ENCODE measurements at places on chromosomes 1 and 21. TPM values are rescaled to one million over a fixed set of nuclear protein-coding genes. Genes with fewer than 3 reads are reported as not detected.

- DNase-seq = no peak
Measured at GRCh38 chr1:198622001-198622400, 16.8 kb upstream of the PTPRC start.

DNA sequence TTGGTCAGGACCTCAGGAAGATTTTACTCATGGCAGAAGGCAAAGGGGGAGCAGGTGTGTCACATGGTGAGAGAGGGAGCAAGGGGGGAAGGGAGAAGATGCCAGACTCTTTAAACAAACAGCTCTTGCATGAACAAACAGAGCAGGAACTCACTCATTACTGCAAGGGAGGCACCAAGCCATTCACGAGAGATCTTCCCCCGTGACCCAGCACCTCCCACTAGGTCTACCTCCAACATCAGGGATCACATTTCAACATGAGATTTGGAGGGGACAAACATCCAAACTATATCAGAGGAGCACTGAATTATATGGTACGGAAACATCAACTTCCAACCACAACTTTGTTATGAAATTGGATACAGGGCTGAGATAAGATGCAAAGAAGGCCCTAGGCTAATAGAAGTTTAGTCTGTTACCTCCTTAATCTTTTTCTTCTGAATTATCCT, 164.9 kb downstream of the ST6GALNAC3 start:
- no peak for DNase-seq

DNA sequence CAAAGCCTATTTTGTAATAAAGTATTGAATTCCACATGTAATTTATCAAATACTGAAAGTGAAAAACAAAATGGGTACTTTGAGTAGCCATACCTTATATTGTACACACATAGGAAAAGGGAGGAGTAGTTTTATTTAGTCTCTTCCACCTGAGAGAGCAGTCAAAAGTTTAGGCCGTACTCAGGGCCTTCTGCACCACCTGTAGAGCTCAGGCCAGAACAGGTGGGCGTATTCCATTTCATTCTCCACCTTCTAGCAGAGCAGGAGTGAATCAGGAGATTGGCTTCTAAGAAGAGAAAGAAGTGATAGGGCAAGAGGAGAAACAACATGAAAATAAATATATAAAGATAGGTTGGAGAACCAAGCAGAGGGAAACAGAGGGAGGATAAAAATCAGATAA, 44.0 kb downstream of the TRAF5 start:
- DNase-seq = no peak

DNA sequence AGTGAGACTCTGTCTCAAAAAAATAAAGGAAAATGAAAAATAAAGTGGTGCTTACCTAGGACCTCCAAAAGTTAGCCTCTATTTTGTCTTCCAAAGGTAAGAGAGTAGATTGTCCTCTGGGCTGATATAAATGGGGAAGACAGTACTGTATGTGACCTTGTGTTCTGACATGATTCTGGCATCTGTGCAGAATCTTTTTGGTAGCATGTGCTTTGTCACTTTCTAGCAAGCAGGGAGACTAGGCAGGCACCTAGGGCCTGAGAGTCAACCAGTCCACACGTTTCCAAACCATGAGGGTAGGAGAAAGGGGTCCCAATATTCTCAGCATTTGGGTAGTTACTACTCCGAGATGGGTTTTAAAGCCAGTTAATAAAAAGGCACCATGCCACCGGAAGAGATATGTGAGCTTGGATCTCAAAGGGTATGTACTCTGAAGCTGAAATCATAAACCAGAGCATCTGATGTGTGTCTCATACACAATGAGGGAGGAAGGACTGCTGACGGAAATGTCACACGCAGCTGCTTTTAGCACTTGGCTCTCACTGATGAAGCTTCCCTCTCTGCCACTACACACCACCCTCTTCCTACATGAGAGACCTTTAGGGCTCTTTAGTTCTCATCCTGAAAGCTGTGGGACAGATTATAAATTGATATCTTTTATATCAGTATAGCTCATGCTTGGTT, 27.0 kb upstream of the SLC16A1 start:
- no peak for DNase-seq

The FLAD1 gene
- polyA plus RNA-seq = 20.6 TPM

The TFF3 gene
- 1.7 TPM for polyA plus RNA-seq

The APH1A gene
- 104 TPM for polyA plus RNA-seq

The SEC16B gene
- polyA plus RNA-seq = 6.3 TPM

The LRRC8B gene
- polyA plus RNA-seq = 3.1 TPM

GRCh38 chr1:94017155-94017829, 103.7 kb downstream of the ABCA4 start:
- DNase-seq = no peak

The RIMKLA gene
- polyA plus RNA-seq = 0.89 TPM

The U2AF1 gene
- 47.9 TPM for polyA plus RNA-seq

The HES2 gene
- not detected for polyA plus RNA-seq

- no peak for DNase-seq
Measured at GRCh38 chr1:56017336-56017735, 562.0 kb downstream of the PLPP3 start.

DNA sequence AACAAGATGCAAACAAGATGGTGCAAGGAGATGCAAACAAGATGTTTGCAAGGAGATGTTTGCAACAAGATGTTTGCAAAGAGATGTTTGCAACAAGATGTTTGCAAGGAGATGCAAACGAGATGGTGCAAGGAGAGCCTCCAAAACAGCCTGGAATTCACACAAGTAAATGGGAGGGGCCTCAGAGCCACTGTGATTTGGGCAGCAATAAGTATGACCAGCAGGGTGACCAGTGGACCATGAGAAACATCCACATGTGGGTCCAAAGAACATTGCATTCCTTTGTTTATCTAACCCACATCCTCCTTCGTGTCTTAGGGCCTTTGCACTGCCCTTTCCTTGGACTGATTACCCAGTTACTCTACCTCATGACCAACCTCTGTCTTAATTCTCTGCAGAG, 162.9 kb downstream of the PLPP3 start:
- DNase-seq = no peak

The MSH4 gene
- polyA plus RNA-seq = 0.33 TPM

DNA sequence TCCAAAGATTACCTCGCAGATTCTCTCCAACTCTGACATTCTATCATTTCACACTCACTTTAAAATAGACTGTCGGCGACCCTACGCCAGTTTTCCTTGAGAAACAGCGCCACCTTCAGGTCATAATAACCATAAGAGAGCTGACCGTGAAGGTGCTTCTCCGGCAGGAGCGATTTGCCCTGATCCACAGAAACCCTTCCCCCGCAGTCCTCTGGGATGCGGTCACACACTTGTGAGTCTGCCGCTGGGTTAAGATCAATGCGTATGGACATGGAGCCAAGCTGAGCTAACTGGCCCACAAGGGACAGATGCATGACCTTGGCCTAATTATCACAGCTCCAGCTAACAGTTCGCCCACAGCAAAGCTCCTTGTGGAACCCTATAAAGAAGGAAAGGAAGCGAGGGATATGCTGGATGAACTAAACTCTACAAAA, 32.8 kb upstream of the IFNAR2 start:
- DNase-seq = peak; percentile 57
